ENCODE measurements at places on chromosomes 6 and 20.

GRCh38 chr6:125201961-125202729, 48.6 kb downstream of the TPD52L1 start:
- DNase-seq: no peak

DNA sequence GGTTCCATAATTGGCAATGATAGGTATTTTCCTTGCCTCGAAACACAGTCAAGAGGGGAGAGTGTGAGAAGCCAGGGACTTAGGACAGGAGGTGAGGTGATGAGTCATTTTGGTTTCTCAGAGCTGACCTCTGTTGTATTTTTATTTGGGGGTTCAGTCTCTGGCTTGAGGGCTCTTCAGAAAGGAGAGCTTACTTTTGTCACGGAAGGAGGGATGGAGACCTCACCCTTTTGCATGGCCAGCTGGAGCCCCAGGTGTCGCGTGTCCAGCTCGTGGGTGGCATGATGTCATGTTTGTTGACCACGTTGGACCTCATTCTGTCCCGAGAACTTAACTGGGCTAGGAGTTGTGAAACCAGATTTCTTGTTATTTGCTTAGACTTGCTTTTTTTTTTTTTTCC, 293.9 kb downstream of the QKI start:
- no peak for DNase-seq

DNA sequence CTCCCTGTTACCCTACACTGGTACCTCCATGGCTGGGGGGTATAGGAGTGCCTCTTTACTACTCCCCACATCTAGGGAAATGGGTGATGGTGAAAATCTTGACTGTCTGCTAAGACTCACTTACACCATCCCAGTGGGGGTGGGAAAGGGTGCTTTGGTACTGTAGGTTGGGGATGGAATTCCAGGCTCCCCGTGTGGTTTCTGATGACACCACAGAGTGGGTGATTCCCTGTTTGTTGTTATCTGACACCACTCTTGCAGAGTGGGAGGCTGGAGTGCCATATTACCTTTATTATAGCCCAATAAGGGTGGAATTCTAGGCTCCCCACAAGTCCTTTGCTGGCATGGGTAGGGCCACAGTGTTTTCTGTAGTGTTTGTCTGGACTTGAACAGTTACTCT, 264.6 kb upstream of the MAN1A1 start:
- no peak for DNase-seq

GRCh38 chr6:98797217-98797994, 37.0 kb upstream of the POU3F2 start:
- DNase-seq: no peak

DNA sequence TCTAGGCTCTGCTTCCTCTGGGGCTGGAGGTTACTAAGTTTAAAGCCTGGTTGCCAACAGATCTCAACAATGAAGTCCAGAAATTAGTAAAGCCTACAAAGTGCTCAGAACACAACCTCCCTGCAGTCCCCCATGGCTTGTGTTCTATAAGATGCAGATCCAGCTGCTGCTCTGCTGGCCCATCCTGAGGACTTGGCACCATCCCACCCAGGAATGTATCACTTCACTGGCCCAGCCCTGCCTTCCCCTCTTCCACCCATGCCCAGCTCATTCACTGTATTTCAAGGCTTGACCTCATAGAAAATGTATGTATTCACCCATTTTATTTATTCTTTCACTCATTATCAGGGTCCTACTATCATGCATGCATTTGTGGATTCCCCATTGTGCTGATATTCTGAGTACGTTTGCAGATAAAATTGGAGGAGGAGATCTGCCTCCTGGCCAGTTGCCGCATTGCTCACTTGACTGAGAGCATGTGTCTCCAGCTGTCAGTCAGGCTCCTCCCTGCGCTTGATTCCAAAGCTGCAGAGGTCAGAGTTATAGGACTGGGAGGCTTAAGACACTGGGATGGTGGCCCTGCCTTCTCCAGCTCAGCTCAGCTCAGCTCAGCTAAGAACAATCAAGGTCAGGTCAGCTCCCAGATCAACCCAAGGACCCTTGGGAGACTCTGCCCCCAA, 104.8 kb downstream of the MAFB start:
- no peak for DNase-seq

DNA sequence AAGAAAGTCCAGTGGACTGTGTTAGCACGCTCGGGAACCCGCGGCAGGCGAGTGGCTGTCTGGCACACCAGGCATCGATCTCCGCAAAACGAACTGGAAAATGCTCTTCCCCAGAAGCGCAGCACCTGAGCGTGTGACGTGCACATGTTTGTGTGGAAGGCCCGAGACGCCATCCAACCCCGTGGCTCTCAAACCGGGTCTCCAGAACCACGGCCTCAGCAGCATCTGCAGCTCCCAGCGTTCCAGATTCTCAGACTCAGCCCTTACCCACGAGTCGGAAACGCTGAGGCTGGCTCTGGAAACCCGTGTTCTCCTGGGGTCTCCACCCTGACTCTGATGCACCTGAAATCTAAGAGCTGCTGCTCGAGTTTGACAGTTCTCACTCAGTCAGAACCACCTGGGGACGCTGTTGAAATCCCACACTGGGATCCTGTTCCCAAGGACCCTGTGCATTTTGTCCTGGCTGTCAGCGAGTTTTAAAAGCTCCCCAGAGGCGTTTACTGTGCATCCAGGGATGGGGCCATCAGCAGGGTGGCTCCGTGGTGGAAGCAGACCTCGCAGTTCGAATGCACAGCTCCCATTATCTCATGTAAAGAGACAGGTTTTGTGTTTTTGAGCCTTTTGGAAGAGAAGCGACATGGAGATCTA, 69.0 kb downstream of the DLL1 start:
- no peak for DNase-seq

DNA sequence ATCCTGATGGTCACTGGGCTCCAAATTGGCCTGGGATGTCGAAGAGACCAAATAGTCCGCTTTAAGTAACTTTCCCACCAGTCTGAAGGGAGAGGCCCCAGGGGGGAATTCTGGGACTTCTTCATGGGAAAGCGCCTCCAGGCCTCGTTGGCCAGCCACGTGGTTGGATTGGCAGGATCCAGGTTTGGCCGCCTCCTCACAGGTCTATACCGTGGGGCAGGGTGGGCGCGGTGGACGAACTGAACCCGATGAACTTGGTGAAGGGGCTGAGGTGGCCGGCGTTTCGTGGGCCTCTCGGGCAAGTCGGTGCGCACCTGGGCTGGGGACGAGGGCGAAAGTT, 297 bp downstream of the POM121L2 start:
- DNase-seq: no peak

DNA sequence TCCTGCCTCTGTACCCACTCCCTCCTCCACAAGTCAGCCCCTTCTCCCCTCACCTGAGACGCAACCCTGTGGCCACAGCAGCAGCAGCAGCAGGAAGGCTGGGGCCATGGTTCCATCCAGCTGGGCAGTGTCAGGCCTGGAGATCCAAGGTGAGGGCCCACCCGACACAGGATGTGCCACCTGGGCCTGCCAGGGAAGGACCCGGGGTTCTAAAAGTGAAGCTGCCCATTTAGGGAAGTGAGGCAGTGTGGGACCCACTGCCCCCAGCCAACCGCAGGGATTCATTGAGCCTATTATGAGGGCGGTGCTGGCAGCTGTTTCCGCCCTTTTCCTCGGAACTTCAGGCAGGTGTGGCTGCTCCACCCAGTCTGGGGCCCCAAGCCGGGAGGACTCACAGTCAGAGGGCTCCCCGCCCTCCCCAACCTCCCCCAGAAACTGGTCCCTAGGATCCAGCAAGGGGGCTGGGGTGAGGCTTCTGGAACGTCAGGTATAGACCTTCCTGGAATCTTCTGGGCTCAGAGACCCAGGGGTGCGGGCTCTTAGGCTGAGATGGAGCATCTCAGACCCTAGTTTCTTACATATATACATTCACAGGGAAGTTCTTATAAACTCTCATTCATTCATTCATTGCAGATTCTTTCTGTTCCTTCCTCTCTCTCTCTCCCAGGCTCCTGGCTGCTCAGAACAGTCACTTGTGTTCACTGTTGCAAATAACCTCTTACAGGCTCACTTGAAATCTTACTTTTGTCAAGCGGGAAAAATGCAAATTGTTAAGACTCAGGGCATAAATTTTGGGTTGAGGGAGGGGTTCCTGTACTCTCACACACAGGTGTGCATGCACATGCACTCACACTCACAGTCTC, at the start of gene TREML2:
TREML2 (minus strand) TSS at position 249 of the 863 bp plus-strand sequence; CDS start at position 108, 141 bp downstream.
- no peak for DNase-seq

DNA sequence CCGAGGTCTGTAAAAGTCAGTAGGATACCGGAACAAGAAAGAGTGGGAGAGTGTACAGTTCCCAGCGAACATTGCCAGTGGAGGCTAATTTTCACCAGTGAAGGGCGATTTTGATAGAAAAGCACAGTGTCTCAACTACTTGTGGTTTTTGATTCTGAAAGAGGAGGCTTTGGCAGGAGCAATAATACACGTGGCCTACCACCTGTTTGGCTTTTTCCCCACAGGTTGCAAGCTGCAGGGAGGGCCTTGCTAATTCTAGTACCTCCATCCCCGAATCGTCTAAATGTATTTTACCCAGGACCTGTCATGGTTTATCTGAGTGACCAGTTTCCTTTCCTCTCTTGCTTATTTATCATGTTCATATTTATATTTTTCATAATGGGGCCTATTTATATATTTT, 3.3 kb upstream of the EFCAB8 start:
- no peak for DNase-seq

- no peak for DNase-seq
Measured at GRCh38 chr6:140208286-140208685, 833.8 kb upstream of the CITED2 start.

DNA sequence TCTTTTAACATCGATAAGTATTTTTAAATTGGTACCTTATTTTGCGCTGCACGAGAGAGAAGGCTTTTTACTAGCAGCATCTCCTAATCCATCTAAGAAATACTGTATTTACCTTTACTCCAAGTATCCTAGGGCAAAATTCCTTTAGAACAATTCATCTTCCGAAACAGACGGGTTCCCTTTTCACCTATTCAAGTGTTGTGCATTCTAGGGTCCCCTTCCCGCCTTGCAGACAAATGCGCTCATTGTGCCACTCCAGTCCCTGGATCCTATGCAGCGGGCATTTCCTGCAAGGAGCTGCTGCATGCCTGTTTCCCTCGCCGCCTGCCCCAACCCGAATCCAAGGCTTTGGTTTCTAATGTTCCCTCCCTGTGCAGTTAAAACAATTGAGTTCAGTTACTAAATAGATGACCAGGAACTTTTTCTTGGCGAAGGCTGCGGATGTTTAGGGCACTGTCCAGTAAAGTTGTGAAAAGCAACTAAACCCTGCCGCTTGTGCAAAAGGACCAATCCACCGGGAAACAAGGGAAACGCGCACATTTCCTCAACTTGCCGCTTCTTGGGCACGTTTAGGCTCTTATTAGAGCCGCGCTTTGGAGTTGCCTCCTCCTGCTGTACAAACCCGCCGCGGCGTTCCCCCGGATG, 556 bp upstream of the SCAF8 start:
- no peak for DNase-seq

DNA sequence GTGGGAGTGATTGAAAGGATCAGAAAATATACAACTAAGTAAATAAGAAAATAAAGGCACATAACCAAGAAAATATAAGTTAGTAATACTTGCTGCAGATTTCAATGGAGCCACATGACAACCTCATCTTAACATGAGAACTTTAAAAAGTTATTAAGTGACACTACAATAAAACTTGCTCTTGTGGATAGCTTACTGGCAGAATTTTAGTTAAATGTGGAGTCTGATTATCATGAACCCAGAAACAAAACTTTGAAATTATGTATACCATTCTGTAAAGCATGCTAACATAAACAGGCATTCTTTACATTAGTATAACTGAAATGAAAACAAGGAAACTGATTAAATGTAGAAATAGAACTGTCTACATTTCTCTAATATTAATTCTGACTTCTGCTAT, 220.9 kb downstream of the RFPL4B start:
- no peak for DNase-seq

DNA sequence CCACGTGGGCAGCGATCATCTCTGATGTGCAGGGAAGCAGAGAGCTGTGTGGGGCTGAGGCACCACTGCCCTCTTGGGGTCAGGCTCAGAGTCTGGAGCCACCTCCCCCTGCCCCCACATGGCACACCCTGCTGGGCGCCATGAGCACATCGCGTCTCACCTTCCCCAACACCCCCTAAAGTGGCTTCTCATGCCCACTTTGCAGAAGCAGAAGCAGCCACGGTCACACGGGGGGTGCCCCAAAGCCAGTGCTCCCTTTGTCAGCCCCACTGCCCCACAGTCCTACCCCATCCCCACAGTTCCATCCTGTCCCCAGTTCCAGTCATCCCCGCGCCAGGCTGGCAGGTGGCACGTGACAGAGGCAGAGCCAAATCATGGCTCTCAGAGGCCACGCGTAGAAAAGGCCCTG, 19.5 kb downstream of the SDCBP2 start:
- DNase-seq: no peak

- no peak for DNase-seq
Measured at GRCh38 chr20:9290331-9290730, 221.4 kb downstream of the PLCB4 start.

- no peak for DNase-seq
Measured at GRCh38 chr6:20211037-20211940, 980 bp downstream of the MBOAT1 start.

- DNase-seq: no peak
Measured at GRCh38 chr20:51930775-51931174, 128.5 kb upstream of the SALL4 start.

DNA sequence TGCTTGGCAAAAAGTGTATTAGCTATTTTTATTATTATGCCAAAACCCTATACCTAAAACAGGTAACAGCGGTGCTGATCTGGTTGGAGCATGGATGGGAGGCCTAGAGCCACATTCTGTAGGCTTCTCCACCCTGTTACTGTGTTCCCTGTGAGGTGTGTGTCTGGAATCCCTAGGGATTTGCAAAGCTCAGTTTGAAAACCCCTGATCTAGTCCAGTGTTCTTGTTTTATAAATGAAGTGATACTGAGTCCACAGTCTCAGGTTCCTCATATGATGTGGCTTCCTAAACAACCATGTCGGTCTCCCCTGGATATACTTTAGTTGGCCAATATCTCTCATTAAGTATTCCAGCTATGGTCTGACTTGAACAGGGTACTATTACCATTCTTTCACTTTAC, 16.3 kb downstream of the ACSS2 start:
- no peak for DNase-seq

DNA sequence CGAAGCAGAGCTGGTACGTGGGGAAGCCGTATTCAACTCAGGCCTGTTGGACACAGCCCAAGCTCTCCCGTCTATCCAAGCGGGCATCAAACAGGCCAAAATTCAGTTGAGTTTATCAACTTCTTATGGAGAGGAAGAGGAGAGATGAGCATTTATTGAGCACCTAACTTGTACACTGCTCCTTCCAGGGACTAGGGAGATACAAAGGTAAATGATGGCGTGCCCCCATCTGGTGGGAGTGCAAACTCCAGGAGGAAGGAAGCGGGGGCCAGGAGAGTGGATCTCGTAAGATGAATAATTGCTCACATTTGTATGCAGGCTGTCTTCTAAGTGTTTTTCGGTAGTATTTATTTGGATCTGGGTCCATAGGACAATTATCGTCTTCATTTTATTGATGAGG, 146.6 kb downstream of the SOBP start:
- DNase-seq: no peak

GRCh38 chr20:23125159-23125558, 39.0 kb upstream of the CD93 start:
- DNase-seq: no peak

- no peak for DNase-seq
Measured at GRCh38 chr6:134134654-134135053, 82.2 kb upstream of the SLC2A12 start.

GRCh38 chr6:158778005-158778527, 41.1 kb downstream of the EZR start:
- no peak for DNase-seq

Data from T-helper 2 cell (primary cell).